ENCODE measurements at places on chromosomes 2 and 18.

- DNase-seq, result no peak
Measured at GRCh38 chr18:8982416-8983183, 119.9 kb upstream of the NDUFV2 start.

GRCh38 chr2:205903549-205904129, 182.3 kb downstream of the INO80D start:
- DNase-seq, result no peak

DNA sequence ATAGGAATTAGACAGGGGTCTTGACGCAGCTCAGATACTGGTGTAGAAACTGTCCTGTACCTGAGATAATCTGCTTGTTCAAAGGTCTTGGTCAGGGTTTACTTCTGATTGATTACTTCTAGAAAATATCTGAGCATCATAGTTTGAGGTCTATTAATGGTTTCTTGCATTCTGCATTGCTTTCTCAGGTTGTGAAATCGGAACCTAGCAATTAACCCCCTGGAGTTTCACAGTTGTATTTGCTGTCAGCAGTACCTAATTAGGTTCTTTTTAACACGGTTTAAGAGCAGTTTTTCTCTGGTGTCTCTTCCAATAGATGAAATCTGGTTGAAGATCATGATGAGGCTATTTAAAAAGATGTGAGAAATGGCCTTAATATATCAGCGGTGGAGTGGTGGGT, 428.6 kb upstream of the SYT4 start:
- DNase-seq, result no peak

DNA sequence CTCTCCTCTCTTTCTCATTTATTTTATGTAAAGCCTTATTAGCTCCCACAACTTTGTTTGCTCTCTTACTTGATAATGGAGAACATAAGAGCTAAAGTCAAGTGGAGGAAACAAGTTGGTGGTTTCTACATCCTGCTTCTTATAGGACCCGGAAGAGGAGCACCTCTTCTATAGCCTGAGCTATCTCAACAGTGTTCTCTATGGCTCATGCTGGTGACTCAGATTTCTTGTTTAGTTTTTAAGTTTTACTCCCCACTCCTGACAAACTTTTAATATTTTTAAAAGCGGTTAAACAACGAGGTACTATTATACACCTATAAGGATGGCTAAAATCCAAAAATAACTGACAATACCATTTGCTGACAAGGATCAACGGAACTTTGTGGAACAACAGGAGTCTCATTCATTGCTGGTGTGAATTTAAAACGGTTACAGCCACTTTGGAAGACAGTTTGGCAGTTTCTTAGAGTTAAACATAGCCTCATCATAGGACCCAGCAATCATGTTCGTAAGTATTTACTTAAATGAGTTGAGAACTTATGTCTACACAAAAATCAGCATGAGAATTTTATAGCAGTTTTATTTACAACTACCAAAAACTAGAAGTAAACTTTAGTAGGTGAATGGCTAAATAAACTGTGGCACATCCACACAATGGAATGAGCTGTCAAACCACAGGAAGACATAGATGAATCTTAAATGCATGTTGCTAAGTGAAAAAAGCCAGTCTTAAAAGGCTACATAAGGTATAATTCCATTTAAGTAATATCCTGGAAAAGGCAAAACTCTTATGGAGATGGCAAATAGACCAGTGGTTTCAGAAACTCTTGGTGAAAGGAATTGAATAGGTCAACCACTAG, 12.7 kb upstream of the CDC42EP3 start:
- DNase-seq, result no peak

GRCh38 chr2:30293303-30293921, 62.1 kb downstream of the LBH start:
- DNase-seq, result no peak

DNA sequence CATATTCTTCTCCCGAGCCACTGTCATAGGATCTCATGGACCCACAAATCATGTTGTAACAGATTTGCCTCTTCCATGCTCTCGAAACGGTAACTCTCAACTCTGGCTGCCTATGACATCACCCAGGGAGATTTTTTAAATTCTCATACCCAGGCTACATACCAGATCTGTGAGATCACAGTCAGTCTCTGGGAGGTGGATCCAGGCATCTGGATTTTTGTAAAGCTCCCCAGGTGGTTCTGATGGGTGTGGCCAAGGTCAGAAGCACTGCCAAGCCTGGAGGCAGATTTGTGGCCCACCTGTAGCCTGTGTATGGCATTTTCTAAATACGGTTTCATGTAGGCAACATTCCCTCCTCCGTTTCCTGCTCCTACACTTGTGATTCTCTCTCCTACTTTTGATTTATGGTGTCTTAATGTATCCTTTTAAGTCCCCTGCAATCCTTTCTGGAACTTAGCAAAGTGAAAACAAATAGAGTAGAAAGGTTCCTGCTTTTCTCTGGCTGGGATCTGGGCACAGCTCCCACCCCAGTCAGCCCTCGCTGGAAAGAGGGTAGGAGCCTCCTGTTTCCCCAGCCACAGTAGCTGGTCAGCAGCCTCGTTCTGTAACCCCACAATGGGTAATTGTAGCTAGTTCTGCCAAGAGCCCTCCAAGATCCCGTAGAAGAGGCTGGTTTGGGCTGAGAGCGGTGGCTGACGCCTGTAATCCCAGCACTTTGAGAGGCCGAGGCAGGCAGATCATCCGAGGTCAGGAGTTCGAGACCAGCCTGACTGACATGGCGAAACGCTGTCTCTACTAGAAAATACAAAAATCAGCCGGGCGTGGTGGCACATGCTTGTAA, 96.2 kb downstream of the KLHL29 start:
- no peak for DNase-seq

DNA sequence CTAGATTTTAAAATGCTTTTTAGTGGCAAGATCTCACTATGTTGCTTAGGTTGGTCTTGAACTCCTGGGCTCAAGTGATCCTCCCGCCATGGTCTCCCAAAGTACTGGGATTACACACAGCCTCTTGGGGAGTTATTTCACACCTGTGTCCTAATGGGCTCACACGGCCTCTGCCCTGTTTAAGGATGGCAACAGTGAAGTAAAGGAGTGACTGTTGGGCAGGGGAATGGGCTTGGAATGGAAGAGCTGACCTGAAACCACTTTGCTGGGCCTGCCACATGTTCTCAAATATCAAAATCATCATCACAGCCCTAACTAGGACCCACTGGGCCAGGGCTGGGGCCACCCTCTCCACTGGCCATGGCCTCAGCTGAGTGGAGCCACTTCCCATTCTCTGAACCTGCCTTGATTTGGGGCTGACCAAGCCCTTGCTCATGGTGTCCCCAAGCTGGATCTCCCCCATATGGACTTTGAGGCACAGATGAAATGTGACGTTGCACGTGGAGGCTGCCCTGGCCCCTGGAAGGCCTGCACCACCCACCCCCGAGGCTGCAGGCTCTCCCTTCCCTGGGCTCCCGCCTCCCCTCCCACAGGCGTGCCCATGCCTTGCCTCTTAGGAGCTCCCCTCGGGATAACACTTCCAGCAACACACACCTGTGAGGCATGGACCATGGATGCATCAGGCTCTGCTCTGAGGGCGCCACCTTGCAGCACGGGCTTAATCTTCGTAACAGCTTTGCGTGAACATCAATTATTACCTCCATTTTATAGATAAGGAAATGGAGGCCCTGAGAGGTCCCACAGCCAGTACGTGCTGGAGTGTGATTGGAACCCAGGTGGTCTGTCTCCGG, 71.8 kb upstream of the SMAD7 start:
- peak; percentile 3 for DNase-seq

DNA sequence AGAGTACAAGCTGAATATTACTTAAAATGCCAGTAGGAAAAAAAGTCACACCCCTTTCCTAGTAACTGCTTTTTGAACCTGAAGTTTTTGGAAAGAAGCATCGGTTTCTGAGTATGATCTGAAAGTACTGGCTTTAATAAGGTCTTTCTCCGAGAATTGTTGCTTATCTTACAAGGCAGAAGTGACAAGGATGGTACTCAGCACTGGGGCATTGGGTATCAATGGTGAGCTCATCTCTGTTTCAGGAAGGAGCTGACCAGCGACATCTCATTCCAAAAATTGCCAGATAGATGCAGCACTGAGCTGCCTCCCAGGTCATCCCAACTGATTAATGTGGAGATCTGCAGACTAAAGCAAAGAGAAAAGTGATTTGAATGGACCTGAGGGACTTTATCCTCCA, 85.4 kb downstream of the FMNL2 start:
- no peak for DNase-seq

DNA sequence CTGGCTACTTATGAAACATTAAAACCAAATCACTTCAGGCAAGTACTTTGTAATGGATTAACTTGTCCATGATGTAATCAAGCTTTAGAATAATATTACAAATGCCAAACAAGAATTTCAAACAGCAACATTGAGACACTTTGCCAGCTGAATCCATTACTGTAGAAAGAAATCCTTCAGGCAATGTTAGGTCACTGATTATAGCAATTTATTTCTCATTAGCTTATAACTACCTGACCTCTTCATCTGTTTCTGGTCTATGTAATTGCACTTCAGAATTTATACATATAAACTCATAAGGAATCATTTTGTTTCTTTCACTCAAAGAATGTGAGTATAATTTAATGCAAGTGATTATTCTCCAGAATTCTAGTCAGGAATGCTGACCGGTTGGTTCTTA, 692.6 kb upstream of the TMEFF2 start:
- no peak for DNase-seq

DNA sequence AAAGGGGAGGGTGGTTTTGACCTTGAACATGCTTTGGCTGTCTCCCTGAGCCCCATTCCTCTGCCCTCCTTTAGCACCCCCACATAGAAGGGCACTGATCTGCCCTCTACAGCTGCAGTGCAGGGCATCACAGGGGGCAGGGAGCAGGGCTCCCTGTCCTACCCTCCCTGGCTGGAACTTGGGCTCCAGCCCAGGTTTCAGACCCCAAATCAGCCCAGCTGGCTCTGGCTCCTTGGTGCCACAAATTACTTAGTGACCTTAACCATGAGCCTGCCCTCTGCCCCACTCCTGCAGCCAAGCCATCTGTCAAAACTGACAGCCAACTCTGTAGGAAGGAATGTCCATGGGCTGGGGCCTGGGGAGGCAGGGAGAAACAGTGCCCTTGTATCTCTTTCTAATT, 105.6 kb downstream of the MAPK4 start:
- DNase-seq, result no peak

- peak; percentile 45 for DNase-seq
Measured at GRCh38 chr2:97713296-97714083, at the start of gene ZAP70. ZAP70 (plus strand) TSS chr2:97713576; CDS start chr2:97724037, 10,461 bp downstream.

- DNase-seq, result no peak
Measured at GRCh38 chr18:35736696-35737095, 155.2 kb downstream of the GALNT1 start.

DNA sequence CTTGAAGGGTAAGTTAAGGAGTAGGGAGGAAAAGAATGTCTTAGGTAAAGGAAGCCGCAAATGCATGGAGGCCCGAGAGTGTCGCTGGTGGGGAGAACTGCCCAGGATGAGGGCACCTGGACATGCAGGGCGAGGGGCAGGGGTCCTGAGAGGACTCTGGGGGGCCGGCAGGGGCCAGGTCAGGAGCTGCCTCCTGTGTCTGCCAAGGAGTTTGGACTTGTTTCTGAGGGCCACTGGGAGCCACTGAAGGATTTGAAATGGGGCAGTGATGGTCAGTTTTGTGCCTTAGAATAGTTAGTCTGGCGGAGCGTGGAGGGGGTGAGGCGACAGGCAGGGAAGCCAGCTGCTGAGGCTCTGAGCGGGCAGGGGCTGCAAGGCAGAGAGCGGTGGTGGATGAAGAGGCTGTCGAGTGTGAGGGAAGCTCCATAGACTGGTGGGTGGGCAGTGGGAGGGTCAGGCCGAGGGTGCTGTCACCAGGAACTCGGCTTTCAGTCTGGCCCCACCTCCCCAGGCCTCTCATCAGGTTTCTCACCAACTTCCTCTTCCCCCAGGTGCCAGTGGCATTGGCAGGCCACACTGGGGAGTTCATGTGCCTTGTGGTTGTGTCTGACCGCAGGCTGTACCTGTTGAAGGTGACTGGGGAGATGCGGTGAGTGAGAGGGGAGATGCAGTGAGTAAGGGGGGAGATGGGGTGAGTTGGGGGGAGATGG, 14.7 kb upstream of the SLC4A3 start:
- DNase-seq, result no peak

GRCh38 chr2:159902722-159903121, 104.7 kb upstream of the CD302 start:
- DNase-seq, result no peak

DNA sequence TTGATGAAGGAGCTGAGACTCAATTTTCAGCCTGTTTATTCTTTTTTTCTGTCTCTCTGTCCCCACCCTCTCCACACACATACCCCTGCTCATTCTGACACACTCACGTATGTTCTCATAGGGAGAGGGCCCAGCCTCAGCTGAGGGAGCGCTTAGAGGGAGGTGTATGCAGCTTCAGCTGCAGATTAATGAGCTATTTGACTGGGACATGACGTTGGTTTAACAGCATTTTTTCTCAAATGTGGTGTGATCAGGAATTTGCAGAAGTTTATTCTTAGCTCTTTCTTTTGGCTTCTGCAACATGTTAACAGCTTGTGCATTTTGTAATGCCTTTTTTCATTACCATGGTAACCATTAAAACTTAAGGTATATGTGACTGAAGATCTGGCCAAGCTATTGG, 1547.1 kb upstream of the PIK3C3 start:
- no peak for DNase-seq

DNA sequence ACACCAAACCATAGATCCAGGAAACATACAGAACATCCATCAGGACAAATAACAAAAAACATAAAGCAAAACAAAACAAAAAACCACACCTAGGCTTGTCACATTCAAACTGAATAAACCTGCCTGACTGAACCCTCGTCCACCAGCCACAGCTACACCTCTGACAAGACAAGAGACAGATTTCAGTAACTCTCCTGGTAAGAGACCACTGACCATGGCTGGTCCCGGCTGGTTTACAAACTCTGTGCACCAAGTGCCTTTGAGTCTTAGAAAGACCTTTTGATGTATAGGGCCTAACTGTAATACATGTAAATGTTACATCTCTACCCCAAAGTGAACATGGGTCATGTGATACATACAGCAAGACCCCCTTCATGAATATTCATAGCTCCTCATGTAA, 4.8 kb upstream of the SLC66A2 start:
- DNase-seq, result no peak

DNA sequence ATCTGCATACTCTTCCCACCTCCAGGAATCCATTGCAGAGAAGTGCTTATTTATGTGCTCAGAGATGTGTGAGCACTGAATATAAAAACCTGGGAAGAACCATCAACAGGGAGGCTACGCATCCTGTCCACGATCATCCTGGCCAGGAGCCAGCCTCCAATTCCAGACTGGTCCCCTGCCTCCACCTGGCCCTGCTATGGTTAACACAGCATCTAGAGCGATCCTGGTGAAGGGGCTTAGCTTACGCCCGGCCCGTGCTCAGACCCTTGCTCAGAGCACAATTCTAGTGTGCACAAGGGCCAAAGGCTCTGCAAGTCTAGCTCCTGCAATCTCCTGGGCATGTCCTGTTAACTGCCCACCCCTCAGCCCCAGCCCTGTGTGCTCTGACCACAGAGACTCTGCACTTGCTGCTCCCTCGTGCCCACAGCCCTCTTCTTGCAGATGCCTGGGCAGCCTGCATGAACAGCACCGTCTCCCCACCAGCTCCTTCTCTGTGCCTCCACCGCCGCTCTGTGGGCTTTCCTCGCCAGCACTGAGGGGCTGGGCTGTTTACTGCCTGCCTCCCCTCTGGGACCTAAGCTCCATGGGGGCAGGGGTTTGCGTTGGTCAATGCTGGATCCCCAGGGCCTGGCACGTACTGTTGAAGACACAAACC, 6.5 kb downstream of the PER2 start:
- DNase-seq, result no peak
